ENCODE measurements at places on chromosomes 11 and 22. TPM values are rescaled to one million over a fixed set of nuclear protein-coding genes. Genes with fewer than 3 reads are reported as not detected.

GNAZ gene
- total RNA-seq = 2.1 TPM

XKR3 gene
- total RNA-seq = not detected

FBLN1 gene
- total RNA-seq = 105 TPM

CHRM1 gene
- not detected for total RNA-seq

PKDREJ gene
- total RNA-seq = not detected

GTPBP1 gene
- 19.3 TPM for total RNA-seq

All from skeletal muscle tissue (tissue), 5 donors.